NCI-H2029 treated with DMSO at 0.1 percent for 48 hours (cell line): ENCODE measurements at places on chromosomes 11 and 22.

DNA sequence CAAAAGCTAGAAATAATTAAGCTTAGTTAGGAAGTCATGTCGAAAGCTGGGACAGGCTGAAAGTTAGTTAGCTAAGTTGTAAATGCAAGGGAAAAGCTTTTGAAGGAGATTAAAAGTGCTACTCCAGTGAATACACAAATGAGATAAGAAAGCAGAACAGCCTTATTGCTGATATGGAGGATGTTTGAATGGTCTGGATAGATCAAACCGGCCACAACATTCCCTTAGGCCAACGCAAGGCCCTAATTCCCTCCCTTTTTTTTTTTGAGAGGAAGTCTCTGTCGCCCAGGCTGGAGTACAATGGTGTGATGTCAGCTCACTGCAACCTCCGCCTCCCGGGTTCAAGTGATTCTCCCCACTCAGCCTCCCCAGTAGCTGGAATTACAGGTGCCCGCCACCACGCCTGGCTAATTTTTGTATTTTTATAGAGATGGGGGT, 23.3 kb upstream of the WEE1 start:
- no peak for DNase-seq

DNA sequence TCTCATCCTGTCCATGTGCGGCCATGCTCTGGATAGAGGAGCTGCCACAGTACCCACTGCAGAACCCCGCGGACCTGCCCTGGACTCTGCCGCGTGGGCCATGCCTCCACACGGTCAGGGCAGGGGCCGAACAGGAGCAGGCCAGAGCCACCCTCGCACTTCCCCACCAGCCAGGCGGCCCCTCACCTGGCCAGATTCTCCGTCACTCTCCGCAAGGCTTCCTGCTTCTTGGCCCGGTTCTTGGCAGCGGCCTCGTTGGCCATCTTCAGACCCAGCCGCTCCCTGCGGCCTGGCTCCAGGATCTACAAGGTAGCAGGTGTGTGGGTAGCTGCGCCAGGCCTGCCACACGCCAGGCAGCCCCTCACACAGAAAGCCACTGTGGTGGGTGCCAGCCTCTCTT, 3.8 kb downstream of the TSSK2 start:
- no peak for DNase-seq

DNA sequence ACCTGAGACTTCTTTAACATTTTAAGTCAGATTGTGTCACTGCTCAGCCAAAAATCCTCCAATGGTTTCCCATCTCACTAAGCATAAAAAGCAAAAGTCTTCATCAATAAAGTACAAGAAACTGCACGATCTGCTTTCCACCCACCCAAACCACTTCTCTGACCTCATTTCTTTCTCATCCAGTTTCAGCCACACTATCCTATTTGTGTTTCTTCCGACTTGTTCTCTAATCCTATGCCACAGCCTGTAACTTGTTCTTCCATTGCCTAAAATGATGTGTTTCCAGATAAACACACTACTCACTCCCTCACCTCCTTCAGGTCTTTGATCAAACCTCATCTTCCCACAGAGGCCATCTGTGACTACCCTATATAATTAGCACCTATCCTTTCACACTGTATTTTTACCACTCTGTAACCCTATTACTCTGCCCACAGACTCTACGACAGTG, 28.4 kb downstream of the ARHGAP32 start:
- no peak for DNase-seq

DNA sequence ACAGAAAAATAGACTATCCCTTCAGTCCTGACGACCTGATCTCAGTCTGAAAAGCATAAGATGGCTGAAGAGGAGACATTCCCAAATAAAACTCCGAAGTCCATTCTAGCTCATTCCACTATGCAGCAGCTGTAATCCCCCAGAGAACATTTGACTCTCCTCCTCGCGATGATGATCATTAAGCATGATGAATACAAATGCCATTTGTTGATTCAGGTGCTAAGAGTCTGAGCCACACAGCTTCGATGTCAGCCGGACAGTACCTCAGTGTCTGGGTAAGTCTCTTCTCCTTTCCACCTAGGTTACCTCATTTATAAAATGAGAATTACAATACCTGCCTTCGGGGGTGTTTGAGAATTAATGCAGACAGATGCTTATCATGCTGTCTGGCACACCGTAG, 94.8 kb downstream of the TENM4 start:
- peak; percentile 25 for DNase-seq

GRCh38 chr11:71934213-71934612, 5.4 kb downstream of the RNF121 start:
- DNase-seq: no peak

DNA sequence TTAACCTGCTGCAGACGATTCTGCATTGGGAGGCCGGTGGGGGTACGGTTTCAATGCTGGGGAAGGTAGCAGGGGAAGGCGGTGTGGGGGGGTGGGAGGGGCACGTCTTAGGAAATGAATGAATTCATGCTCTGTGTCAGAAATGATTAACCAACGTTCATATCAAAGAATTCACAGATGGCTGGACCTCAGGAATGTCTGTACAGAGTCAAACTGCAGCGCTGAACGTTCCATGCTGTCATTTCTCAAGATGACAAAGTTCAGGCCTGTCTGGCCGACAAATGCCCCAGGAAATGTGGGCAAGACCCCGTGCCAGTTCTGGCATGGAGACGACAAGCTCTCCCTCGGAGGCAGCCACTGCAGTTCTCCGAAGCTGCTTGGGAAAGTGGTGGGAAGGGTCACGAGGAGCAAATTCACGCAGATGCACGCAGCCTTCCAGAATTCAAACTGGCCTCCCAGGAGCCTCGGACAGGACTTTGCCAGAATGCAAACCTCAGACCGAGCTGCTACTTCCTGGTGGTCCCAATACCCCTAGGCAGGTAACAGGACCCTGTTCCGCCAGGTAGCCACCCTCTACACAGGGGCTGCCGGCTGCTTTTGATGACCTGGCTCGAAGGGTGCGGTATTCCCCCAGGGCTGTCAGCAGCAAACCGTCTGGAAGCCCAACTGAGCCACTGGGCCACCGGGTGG, 81.5 kb downstream of the TRMU start:
- DNase-seq: no peak

- DNase-seq: no peak
These were observed 5.9 kb upstream of the ARL14EP start for GRCh38 chr11:30317030-30317429.

DNA sequence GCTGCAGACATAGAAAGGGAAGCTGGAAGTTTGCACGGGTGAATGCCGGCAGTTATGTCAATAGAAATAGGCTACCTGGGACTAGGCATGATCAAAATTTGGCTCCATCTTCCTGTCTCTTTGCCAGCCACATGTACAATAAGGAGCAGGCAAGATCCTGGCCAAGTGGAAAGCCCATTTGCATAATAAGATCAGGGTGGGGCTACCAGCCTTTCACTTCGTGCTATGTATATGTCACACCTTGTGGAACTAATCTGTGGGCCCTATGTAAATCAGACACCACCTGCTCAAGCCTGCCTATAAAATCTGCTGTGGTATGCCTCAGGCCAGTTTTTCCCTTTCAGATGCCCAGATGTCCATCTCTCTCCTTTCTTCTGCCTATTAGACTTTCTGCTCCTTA, 79.3 kb upstream of the DRD2 start:
- DNase-seq: no peak

DNA sequence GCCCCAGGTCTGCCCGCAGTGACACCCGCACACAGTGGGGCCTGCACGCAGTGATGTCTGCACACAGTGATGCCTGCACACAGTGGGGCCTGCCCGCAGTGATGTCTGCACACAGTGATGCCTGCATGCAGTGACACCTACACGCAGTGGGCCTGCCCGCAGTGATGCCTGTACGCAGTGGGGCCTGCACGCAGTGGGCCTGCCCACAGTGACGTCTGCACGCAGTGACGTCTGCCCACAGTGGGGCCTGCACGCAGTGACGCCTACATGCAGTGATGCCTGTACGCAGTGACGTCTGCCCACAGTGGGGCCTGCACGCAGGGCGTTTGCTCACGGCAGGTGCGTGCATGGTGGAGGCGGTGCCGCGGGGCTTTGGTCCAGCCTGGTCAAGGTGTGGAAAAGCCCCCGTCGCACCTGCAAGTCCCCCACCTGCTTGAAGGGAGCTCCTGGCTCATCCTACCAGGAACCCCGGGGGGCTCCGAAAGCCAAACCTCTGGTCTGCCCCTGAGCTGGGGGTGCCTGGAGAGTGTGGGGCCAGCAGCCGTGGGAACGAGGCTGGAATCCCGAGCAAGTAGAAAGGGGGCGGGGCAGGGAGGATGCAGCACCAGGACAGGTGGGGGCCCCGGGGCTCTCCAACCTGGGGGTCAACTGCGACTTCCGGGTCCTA, 8.9 kb upstream of the SYT8 start:
- no peak for DNase-seq

GRCh38 chr11:76568139-76568538, 102.4 kb downstream of the LRRC32 start:
- no peak for DNase-seq

- no peak for DNase-seq
These were observed 101.9 kb downstream of the WT1 start for GRCh38 chr11:32333320-32333991.

DNA sequence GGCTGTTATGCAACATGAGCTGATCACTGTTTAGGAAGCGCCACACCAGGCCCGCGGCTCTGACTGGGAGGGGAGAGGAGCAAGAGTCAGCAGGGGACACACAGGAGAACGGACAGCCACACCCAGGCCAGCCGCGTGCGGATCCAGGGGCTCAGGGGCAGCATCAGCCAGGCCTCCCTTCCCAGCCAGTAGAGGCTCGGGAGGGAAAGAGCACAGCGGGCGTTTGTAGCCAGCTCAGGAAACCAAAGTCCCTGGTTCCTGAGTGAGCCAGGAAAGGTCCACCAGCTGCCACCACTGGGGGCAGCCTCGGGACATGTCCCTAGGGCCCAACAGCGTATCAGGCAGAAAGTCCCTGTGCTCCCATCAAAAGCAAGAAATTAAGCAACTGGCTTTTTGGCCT, 71.8 kb upstream of the PITPNB start:
- DNase-seq: no peak

DNA sequence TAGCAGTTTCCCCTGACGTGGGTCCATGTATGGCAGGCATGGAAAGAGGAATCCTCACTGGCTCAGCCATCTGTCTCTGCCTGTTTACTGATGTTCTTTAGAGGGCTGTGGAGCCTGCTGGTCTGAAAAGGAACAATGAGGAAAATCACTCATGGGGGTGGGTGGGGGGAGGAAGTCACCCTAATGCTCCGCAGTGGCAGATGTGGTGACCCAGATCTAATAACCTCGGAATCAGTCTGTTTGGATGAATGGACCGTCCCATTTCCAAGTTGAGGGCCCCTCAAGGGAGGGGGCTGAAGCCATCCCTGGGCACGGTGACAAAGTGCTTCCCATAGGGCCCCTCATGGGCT, 4.4 kb downstream of the BCR start:
- DNase-seq: peak; percentile 61

- DNase-seq: no peak
These were observed 67.2 kb downstream of the CECR2 start for GRCh38 chr22:17436382-17436980.

DNA sequence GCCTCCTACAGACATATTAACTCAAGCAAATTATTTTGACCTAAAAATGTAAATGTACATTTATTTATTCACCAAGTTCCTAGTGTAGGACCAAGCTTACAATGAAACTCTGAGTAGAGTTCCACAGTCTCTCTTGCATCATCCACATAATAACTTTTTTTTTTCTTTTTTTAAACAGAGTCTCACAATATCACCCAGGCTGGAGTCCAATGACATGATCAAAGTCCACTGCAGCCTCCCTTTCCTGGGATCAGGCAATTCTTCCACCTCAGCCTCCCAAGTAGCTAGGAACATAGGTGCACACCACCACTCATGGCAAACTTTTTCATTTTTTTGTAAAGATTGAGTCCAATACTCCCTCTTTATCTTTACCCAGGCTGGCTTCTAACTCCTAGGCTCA, 28.0 kb downstream of the FEZ1 start:
- DNase-seq: no peak

- DNase-seq: peak; percentile 56
These were observed 113.7 kb downstream of the PTPRJ start for GRCh38 chr11:48093795-48094642.

DNA sequence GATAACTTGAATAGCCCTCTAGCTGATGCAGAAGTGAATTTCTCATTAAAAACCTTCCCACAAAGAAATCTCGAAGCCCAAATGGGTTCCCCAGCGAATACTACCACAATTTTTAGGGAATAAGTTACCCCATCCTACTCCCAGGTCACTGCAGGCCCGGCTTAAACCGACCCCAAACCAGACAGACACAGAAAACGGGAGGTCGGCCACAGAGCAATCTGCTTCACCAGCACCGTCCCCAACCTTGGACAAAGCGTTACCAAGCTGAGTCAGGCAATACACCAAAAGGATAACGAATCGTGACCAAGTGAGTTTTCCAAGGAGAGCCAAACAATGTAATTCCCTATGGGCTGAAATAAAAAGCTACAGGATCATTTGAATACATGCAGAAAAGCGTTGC, 575 bp upstream of the MOV10L1 start:
- DNase-seq: no peak

GRCh38 chr22:25167834-25168601, 31.6 kb upstream of the CRYBB3 start:
- DNase-seq: no peak

DNA sequence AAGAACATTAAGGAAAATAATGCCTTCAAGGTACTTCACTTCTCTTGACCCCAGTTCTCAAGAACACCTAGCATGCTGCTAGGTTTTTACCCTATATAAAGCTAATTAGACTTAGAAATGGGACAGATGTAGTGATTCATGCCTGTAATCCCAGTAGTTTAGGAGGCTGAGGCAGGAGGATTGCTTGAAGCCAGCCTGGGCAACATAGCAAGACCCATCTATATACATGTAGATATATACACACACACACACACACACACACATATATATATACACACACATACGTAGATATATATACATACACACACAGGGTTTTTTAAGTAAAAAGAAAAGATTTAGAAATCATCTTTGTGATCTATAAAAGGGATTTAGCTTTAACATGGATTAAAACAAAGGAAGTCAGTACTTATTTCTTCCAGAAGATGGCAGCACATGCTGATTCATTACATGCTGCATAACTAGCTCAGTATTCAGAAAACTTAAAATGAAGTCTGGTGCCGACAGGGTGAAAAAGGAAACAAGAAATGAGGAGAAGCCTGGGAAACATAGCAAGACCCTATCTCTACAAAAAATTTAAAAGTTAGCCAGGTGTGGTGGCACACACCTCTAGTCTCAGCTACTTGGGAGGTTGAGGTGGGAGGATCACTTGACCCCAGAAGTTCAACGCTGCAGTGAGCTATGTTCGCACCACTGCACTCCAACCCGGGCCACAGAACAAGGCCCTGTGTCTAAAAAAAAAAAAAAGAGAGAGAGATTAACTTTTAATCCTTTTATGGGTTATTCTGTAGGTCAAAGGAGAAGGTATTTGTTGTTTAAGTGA, 28.5 kb upstream of the RBX1 start:
- DNase-seq: peak; percentile 43

DNA sequence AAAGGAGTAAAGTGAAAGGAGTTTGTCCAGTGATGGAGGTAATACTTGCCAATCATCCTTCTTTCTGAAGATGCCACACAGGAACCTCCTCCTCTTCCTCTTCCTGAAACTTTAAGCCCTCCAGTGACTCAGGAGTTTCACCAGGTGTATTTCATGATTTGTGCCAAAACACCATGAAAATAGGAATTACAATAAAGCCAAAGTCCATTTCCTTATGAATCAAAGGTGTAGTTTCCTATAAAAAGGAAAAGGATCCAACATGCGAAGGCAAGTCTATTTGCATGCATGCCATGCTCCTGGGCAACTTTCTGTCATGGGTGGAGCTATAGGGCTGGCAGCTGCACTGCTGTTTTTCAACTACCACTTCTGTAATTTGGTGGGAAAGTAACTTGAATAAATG, 9.8 kb upstream of the POU2AF1 start:
- no peak for DNase-seq

GRCh38 chr11:130421199-130421585, 7.2 kb downstream of the ADAMTS8 start:
- no peak for DNase-seq
